ENCODE measurements at places on chromosomes 13 and 19.

- no peak for DNase-seq
Measured at GRCh38 chr19:44581288-44581687, 32.1 kb upstream of the IGSF23 start.

- no peak for DNase-seq
Measured at GRCh38 chr13:60338754-60339153, 58.3 kb upstream of the TDRD3 start.

GRCh38 chr13:108594153-108594552 lies 35.3 kb upstream of the MYO16 start:
- no peak for DNase-seq

DNA sequence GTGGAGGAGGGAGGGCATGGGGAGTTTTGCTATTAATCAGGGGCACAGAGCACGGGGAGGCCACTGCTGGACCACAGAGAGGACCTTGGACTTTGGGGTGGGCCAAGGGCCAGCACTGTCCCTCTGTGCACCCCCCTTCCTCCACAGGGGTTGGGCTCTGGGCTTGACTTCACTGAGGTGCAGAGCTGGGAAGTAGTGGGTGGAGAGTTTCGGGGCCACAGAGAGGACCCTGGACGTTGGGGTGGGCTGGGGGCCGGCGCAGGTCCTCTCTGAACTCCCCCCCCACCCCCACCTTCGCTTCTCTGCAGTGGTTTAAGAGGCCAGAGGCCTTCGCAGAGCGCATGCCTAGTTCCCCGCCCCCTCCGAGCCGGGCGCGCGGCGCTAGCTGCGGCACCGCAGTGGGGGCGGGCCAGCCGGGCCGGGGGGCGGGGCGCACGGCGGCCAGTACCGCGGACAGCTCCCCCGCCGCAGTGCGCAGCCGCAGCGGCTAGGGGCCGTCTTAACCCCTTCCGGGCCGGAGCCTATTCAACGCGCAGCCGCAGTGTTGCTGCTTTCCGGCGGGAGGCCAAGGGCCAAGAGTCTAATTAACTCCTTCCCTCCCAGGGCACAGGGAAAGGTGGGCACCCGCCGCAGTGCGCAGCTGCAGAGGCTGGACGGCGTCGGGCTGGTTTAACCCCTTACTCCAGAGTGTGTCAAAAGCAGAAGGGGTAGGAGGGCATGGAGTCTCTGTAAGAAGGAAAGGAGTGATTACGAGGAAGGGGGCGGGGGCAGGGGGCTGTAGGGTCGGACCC lies 3.7 kb downstream of the KCNC3 start:
- peak; percentile 96 for DNase-seq

GRCh38 chr13:97000295-97000925 lies 6.1 kb upstream of the OXGR1 start:
- DNase-seq: no peak

Measured in upper lobe of left lung (tissue), 6 donors.